ENCODE measurements at places on chromosomes 6 and 20.

DNA sequence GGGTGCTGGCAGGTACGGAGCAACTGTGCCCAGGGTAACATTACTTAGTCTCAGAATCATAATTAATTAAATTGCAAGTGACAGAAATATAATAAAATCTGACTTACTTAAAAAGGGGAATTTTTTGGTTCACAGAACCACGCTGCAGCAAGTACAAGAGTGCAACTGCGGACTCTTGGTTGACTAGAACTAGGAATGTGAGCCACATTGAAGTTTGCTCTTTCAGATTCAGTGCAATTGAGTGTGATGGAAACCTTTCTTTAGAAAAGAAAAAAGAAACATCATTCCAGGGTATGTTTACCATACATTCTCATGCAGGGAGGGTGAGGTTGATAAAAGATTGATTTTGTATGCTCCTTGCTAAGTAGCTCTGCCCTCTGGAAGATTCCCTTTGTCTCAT lies 45.0 kb upstream of the GGTLC1 start:
- DNase-seq, result no peak

- no peak for DNase-seq
Observed at GRCh38 chr6:165244524-165245247, 64.7 kb downstream of the C6orf118 start.

DNA sequence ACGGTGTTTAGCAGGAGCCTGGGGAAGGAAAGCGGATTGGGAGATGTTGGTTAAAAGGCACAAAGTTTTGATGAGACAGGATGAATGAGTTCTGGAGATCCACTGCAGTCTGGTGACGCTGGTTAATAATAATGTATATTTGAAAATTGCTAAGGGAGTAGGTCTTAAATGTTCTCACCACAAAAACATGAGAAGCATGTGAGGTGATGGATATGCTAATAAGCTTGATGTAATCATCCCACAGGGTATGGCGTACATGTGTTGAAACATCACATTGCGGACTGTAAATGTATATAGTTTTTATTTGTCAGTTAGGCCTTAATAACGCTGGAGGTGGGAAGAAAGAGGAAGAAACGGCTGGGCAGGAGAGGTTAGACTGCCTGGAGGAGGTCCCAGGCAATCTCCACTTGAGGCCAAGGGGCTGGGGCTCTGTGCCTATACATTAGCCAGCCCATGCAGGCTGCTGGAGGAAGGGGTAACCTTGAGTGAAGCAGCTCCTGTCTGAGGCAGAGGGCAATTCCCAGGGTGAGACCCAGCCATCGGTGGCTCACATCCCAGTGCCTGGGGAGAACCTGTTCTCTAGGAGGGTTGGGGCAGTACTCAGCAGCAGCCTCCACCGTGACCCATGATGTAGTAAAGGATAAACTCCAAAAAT lies 188.2 kb upstream of the QKI start:
- no peak for DNase-seq

GRCh38 chr20:16363506-16364319 lies 209.5 kb downstream of the KIF16B start:
- DNase-seq, result no peak

DNA sequence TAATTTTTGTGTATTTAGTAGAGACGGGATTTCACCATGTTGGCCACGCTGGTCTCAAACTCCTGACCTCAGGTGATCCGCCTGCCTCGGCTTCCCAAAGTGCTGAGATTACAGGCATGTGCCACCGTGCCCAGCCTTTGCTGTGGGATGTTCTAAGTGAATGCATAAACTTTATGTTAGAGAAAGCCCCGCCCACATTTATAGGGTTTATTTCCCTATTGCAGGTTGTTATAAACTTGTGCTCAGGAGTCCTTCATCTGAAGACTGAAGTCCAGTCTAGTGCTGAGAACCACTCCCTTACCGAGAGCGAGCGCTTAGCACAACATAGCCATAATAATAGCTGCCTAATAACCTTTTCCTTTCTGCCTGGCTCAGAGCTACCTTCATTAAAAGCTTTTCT lies 75.4 kb upstream of the ZNF217 start:
- DNase-seq, result no peak

- DNase-seq, result no peak
Observed at GRCh38 chr20:15575255-15575654, 998.0 kb downstream of the KIF16B start.

DNA sequence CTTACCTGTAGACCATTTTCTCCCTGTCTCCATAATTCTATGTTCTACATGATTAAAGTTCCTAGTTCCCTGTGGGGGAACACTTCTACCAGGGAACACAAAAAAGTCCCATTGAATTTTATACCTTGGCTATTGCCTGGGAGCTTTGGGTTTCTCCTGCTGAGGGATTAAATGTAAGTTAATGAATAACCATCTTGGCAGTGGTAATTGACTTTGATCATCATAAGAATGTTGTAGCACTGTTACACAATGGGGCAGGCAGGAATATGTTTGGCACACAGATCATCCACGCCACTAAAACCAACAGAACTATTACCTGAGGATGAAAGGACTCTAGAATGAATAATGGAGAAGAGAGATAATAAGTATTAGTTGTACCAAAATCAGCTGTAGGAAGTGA lies 1106.2 kb upstream of the GJE1 start:
- no peak for DNase-seq

DNA sequence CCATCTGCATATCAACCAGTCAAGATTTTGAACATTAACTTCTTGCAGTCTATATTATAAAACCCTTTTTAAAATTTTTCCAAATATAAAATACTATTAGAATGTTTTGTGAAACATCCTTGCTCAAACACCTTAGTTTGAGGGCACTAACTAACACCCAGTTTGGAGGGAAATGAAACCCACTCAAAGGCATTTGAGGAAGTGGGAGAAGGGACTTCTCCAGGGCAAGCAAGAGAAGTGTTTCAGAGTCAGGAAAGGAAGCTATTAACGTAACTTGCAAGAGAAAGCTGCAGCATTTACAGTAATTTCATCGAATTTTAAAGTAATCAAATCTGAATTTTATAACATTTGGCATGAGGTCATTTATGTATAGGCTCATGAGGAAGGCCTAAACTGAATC lies 21.3 kb downstream of the MTFR2 start:
- no peak for DNase-seq

DNA sequence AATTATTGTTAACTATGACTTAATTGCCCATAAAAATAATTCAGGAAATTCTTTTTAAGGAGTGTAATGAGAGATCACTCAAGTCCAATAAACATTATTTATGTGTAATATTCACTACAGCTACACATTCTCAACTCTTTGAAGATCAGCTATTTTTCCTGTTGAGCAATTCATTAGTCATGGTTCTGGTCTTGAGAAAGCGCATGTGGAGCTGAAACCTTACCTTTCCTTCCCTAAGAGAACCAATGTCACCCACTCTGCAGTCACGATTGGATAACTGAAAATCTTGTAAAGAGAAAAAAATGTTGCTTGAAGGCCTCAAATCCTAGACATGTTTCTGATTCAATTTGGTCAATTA lies 736.9 kb upstream of the MARCKS start:
- no peak for DNase-seq

GRCh38 chr6:14017626-14018475 lies 93.1 kb downstream of the RNF182 start:
- no peak for DNase-seq

DNA sequence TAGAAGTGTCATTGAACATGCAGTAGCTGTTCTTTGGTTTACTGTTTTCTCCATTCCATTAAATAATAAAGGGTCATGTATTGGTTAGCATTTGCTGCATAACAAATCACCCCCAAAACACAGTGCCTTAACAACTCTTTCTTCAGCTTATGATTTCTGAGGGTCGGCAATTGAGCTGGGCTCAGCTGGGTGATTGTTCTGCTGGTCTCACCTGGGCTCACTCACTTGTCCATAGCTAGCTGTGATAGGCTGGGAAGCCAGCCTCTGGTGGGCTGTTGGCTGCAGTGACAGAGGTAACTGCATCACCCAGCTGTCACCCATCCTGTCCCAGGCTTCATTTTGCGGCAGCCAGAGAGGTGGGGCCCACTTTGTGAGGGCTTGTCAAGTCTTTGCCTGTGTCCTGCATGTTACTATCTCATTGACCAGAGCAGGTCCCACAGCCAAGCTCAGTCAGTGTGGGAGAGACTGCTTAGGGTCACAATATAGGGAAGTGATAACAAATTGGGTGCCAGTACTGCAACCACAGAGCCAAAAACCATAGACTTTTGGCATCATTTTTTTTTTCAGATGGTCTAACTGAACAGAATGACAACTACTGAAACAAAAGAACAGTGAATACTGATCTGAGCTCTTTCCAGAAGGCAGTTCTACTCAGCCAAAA lies 76.9 kb downstream of the SYNDIG1 start:
- no peak for DNase-seq

DNA sequence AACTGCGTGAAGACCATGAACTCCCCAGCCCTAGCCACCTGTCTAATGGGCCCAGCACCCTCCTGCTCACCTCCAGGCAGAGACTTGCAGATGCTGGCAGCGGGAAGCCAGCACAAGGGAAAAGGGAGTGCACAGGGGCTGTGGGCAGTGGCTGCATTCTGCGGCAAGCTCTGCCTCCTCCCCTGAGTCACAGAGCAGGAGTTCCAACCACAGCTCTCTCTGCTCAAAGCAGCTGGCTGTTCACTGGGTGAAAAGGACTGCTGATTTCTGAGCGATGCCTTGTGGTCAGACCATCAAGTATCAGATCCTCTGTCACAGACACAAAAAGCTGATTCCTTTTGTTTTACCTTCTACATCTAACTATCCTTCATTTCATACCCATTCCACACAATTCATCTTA lies 10.5 kb downstream of the NKX2-2 start:
- no peak for DNase-seq

DNA sequence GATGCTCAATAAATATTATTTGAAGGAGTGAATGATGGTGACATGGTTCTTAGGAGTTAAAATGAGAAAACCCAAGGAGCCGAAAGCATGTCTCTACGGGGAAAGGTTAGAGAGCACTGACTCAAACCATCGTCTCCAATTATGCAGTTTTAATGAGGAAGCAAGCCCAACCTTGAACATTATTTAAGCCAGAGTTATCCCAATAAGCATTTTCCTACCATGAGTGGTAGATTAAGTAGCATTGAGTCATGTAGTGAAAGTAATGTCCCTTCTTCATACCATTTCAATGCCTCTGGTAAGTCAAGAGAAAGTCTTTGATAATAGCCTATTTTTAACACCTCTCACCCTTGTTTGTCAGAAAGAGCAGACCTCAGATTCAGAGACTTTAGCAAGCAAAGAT lies 13.5 kb downstream of the TSHZ2 start:
- DNase-seq, result no peak

DNA sequence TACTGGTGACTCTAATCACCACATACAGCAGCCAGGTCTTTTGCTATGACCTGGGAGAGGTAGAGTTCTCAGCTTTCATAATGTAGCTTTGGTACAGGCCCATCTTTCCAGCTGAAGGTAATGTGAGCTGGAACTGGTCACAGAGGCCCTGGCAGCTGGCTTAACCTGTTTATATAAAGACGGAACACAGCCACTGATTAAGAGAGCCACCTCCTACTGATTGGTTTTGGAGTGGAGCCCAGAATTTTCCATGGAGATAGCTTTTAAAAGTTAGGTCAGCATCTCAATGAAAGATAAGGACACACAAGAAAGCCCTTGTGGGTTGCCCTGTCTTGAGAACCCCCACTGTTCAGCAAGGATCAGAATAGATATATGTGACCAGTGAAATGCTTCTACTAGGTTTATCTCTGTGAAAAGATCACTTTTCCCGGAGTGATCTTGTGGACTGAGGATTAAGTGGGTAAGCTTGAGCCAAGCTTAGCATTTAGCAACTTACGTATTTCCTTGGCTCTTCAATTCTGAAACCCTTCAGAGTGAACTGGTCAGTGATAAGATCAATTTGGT lies 213.7 kb upstream of the CITED2 start:
- no peak for DNase-seq

GRCh38 chr20:60101201-60101890 lies 143.1 kb downstream of the CDH26 start:
- no peak for DNase-seq

GRCh38 chr6:147508866-147509608 lies 547 bp downstream of the SAMD5 start:
- no peak for DNase-seq

GRCh38 chr6:118864341-118865099 lies 29.4 kb upstream of the ASF1A start:
- no peak for DNase-seq

GRCh38 chr6:123352279-123352678 lies 284.5 kb downstream of the TRDN start:
- no peak for DNase-seq

GRCh38 chr6:168048724-168049025 lies 30.3 kb downstream of the FRMD1 start:
- no peak for DNase-seq

- peak; percentile 35 for DNase-seq
Observed at GRCh38 chr20:64077876-64078551, 1.3 kb downstream of the RGS19 start.

GRCh38 chr6:41531591-41532582 lies 14.3 kb upstream of the FOXP4 start:
- no peak for DNase-seq

DNA sequence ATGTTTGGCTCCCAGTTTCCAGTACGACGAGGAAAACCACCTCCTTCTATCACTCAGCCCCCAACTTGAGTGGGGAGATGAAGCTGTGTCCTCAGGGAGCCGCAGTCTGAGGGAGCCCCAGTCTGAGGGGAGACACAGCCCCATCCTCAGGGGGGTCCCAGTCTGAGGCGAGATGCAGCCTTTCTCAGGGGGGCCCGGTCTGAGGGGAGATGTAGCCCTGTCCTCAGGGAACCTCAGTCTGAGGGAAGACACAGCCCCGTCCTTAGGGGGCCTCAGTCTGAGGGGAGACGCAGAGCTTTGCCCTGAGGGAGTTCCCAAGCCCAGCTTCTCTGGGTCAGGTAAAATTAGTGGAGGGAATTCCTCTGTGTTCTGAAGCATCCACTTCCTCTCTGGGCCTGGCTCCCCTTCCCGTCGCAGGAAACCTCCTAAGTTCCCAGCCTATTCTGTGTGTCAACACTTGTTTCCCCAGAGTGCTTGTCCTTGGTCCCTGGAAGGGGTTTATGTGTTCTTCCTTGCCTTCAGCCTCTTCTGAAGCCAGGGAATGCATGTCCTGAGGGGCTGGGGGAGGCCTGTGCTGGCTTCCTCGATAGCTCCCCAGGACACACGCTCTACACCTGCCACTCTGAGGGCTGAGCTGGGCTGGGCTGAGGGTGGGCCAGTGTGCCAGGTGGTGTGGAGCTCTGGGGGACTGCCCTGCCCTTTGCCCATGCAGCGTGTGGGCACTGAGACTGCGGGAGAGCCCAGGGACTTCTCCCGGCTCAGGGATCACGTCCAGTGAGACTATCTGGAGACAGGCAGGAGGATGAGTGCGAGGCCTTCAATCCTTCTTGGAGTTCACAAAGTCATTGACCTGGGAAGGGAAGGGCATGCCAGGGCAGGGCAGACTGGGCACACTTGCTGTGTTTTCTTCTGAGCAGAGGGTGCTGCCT lies 55.4 kb downstream of the VEGFA start:
- no peak for DNase-seq

DNA sequence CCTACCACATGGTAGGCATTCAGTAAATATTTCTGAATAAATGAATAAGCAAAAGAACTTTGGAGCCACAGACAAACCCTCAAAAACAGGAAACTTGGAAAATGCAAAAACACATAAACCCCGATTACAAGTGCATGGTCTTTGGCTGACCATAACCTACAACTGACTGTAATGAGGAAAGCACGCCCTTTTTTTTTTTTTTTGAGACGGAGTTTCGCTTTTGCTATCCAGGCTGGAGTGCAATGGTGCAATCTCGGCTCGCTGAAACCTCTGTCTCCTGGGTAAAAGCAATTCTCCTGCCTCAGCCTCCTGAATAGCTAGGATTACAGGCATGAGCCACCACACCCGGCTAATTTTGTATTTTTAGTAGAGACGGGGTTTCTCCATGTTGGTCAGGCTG lies 11.9 kb upstream of the LATS1 start:
- DNase-seq, result no peak

- DNase-seq, result no peak
Observed at GRCh38 chr6:28896505-28897368, 27.0 kb downstream of the TRIM27 start.

Data from stimulated activated CD4-positive, alpha-beta T cell treated with anti-CD3 and anti-CD28 coated beads, Interleukin-15, amount 100 ng/mL, for 1 hour (primary cell).